ENCODE measurements at places on chromosomes 2 and 18.

GRCh38 chr2:232419245-232420072, 12.8 kb downstream of the ALPG start:
- DNase-seq, result no peak

GRCh38 chr2:39568561-39569006, 97.1 kb upstream of the TMEM178A start:
- no peak for DNase-seq

GRCh38 chr2:156541229-156541628, 105.0 kb downstream of the GPD2 start:
- DNase-seq, result no peak

DNA sequence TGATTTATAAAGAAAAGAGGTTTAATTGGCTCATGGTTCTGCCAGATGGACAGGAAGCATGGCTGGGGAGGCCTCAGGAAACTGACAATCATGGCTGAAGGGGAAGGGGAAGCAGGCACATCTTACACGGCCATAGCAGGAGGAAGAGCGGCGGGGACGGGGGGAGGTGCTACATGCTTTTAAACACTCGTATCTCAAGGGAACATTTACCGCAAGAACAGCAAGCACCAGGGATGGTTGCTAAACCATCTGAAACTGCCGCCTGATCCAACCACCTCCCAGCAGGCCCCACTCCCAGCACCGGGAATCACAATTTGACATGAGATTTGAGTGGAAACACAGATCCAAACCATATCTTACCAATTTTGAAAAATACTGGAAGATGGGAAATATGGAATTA, 362.8 kb downstream of the FBXO15 start:
- no peak for DNase-seq

GRCh38 chr2:9640403-9641104, 9.8 kb upstream of the YWHAQ start:
- DNase-seq, result no peak

DNA sequence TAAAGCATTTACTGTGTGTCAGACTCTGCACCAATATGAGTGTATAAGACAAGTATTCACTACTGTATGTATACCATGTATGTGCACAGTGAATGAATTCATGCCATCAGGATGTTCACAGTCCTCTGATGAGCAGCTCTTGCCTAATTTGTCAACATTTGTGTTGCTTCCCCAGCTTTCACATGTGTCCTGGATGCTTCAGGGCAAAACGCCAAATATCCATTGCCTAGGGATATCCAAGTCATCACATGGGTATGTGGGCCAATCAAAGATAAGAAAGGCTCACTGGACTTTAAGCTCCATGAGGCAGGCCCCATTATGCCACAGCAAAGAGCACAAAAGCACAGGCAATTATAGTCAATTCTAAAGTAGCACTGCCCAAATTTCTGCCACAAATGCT, 134.2 kb upstream of the CHAC2 start:
- DNase-seq, result no peak

- DNase-seq, result no peak
Measured at GRCh38 chr18:79250301-79250981, 145.3 kb upstream of the NFATC1 start.
